Fibroblast of mammary gland (primary cell): ENCODE measurements at places on chromosomes 3 and 15.

DNA sequence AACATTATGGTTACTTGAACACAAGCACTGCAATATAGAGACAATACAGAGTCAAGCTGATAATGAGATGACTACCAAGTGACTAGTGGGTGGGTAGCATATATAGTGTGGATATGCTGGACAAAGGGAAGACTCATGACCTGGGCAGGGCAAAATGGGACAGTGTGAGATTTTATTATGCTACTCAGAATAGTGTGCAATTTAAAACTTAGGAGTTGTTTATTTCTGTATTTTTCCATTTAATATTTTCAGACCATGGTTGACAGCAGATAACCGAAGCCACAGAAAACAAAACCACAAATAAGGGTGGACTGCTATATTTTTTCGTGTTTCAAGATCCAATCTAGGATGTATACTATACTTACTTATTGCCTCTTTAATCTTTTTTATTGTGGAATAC is 19.6 kb downstream of the GALK2 start:
- peak; percentile 2 for DNase-seq

- peak; percentile 62 for DNase-seq
Measured at GRCh38 chr15:70149667-70150404, 52.1 kb upstream of the TLE3 start.

- no peak for DNase-seq
Measured at GRCh38 chr3:72279631-72280041, 494.7 kb upstream of the PROK2 start.

DNA sequence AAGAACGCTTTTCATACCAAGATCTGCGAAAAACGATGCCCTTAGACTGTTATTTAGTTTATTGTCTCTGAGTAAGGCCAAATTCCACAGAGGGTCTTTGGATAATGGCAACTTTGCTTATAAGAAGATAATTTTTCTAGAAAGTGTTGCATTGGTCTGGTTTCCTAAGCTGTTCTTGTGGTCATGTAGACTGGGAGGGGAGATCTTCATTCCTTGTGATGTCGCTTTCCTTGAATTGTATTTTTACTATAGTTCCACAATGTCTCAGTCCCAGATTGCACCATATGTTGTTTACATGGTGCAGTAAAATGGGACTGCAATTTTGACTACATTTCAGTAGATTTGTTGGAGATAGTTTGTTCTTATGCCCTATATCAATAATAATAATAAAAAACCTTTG is 28.8 kb upstream of the ST3GAL6 start:
- no peak for DNase-seq

DNA sequence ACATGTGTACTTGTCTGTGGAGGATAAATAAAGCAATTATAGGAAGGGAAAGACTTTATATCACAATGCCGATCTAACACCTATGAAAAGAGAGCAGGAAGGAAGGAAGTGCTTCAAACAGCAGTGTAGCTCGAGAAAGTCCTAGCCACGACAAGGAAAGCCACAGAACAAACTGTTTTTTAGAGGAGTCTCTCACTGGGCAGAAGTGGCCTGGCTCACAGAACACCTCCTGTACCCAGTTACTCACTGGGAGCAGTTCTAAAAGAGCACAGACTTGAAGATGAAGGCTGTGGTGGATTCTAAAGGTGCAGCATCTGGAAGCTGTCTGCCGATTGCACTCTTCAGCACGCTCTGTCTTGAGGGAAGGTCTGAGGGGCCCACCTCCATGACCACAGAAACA is 248.8 kb upstream of the ATP11B start:
- no peak for DNase-seq

DNA sequence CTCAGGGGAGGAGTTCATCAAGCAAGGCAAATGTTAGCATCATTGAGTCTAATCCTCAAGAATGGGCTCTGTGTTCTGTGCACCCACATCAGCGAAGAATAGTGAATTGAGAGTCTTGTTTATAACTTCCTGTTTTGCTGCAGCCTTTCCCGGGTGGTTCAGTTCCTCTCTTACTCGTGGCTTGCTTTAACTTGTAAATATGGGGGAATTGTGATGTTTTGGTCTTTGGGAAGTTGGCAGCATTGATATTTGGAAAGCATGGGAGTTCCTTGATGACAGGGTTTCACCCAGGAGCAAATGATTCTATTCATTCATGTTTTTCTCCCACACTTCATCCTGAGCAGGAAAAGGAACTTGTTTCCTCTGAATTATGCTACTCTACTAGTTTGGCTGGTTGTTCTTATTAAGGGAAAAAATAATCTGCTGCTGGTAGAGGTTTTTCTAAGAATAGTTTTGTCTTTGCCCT is 40.4 kb downstream of the GPD1L start:
- DNase-seq = no peak

- DNase-seq = no peak
Measured at GRCh38 chr15:88617031-88617722, 4.0 kb upstream of the AEN start.

DNA sequence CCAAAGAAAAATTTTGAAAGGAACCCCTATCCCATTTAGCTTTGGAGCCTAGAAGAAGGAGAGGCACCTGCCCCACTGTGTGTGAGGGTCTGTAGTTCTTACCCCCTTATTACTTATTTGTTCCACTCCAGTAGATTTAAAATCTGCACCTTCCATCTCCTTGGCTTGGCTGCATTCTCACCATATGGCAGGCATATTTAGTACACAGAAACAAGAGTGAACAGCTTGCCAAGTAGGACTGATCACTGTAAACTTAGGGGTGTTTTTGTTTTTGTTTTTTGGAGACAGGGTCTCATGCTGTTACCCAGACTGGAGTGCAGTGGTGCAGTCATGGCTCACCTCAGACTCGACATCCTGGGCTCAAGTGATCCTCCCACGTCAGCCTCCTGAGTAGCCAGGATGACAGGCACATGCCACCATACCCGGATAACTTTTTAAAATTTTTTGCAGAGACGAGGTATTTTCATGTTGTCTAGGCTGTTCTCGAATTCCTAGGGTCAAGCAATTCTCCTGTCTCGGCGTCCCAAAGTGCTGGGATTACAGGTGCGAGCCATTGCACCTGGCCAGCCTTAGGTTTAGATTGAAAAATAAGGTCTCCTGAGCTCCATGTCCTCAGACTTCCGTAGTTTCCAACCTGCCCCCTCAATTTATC is 14.1 kb upstream of the ANXA2 start:
- no peak for DNase-seq

GRCh38 chr3:55731741-55732140 is 244.6 kb upstream of the WNT5A start:
- DNase-seq = no peak

GRCh38 chr3:51242939-51243338 is 142.2 kb upstream of the MANF start:
- DNase-seq = no peak

- DNase-seq = no peak
Measured at GRCh38 chr3:69196876-69197275, 74.5 kb upstream of the LMOD3 start.

GRCh38 chr15:77689821-77690220 is 57.1 kb upstream of the LINGO1 start:
- DNase-seq = no peak

DNA sequence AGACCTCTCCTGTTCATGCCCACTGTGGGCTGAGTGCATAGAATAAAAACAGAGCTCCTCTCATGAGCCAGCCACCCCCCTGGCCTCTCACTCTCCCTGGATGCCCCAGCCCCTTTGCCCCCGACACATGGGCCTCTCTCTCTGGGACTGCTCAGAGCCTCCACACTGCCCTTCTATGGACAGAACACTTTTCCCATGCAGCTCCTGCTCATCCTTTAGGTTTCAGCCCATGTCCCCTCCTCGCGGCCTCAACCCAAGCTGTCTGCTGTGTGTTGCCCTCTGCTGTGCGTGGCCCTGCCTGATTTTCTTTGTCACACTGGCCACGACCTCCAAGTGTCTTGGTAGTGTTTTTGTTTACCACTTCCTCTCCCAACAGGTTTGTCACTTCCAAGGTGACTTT is 20.7 kb upstream of the PRR23E start:
- DNase-seq = no peak

GRCh38 chr15:63535689-63536088 is 31.3 kb downstream of the USP3 start:
- no peak for DNase-seq

DNA sequence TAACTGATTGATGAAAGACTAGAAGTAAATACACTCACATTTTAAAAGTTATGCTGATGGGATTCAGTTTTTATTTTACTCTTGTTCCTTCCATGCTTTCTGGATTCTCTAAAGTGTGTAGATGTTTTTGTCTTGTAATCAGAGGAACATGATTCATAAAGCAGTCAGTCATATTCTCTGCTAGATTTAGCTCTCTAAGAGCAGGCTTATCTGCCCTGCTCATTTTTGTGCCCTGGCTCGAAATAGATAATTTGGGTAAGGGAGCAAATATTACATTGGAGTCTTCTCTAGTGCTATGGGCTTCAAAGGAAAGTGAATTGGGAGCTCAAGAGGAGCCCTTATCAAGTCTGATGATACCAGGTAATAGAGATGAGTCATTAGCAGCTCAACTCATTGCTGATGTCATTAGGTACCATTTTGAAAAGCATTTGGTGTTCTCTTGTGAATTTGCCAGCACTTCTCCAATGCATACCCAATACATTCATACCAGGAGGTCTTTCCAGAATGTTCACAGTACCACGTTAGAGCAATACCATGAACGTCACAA is 27.7 kb downstream of the SACM1L start:
- DNase-seq = no peak
